Kidney glomerular epithelial cell (primary cell): ENCODE measurements at places on chromosomes 2 and 18.

DNA sequence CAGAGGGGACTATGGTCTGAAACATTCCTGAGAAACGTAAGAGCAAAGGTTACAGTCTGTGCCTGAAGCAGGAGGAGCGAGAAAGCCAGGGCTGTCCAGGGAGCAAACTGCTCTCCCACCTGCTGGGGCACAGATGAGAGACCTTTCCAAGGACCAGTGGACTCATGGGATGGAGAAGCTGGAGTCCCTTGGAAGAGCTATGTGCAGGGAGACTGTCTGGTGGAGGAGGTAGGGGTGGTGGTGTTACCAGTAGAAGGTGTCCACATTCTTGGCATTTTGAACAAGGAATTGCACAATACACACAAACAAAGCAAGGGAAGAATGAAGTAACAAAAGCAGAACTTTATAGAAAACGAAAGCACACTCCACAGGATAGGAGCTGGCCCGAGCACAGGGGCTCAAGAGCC, 97.9 kb upstream of the CYRIA start:
- no peak for DNase-seq

- DNase-seq, result peak; percentile 22
Observed at GRCh38 chr18:52160636-52161035, 179.4 kb upstream of the DCC start.

DNA sequence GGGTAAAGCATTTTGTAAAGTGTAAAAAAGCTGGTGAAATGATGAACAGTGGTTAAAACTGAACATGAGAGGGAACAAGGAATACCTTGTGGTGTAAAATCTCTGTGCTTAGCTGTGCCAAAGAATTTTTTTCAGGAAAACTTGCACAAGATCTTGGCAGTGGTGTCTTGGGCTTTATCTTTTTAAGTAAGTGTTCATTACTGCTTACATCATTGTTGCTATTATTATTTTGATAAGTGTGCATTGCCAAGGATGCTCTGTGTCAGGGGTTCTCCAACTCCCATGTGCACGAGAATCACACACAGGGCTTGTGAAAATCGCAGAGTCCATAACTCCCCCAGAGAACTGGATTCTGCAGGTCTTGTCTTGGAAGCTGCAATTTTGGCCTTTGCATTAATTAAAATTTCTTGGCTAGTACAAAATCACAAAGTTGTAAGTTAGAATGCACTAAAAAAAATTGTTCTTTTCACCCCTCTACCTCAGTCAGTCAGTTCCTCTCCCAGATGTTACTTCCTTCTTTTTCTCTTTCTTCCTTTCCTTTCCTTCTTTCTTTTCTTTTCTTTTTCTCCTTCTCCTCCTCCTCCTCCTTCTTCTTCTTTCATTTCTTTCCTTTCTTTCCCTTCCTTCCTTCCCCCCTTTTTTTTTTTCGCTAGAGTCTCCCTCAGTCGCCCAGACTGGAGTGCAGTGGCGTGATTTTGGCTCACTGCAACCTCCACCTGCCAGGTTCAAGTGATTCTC, 37.8 kb downstream of the GATA6 start:
- no peak for DNase-seq

- no peak for DNase-seq
Observed at GRCh38 chr2:110866466-110866865, 134.1 kb downstream of the ACOXL start.

DNA sequence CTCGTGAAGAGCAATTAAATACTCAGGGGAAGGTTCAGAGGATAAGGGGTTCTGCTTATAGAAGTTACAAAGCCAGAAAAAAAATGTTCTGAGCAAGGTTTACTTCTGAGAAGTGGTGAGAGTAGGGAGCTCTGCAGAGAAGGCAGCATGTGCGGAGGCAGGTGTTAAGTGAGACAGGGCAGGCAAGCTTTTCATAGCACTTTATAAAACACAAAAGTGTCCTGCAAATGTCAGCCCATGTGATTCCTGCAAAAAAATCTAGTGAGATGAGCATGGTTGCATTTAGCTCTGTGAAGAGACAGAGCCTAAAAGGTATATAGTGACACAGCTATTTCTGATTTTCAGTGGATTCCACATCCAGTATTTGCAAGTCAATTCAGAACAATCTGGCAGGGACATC, 223.8 kb upstream of the SYT4 start:
- no peak for DNase-seq

DNA sequence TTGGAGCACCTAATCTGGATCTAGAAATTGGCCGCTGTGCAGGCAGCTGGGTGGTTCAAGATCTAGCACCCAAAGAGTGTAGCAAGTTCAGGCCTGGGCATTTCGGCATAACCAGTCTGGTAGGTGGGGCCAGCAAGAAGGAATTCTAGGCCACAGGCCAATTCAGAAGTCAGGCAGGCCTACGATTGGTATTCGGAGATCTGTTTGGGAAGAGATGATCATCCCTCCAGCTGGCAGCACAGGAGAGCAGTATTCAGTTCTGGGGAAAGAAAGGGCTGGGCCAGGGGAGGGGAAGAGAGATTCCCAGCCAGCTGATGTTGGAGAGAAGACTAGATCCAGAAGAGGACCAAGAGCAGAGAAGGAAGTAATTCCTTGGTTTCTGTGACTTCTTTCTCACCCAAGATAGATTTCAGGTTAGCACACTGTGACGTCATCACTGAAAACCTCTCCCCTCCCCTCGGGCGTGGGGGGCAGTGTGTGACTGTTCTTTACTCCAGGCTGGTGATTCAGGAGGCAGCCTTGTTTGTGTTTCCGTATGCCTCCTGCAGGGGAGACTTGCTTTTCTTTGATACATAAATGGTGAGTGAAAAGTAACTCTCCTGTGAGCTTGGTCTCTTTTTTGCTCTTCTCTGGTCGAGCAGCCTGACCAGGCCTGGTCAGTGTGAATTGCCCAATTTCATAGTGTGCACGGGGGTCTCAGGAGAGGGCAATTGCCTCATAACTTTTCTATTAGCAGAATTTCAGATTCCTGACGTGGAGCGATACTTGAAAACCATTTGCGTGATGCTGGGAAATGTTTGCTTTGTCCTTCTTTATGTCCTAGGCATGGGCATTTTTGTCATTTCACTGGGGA, 61.1 kb downstream of the MEIS1 start:
- DNase-seq, result peak; percentile 87
